Subcutaneous preadipocyte (primary cell): ENCODE measurements at places on chromosomes 5 and 9. TPM values are rescaled to one million over a fixed set of nuclear protein-coding genes. Genes with fewer than 3 reads are reported as not detected.

The RNF183 gene
- total RNA-seq: under 0.01 TPM in 1 of 2 replicates, not detected in the other

The SNX24 gene
- total RNA-seq: 16.9 and 19.7 TPM in 2 replicates

The ARHGEF39 gene
- 1.5 and 5.5 TPM in 2 replicates for total RNA-seq

The NR4A3 gene
- 0.20 and 0.37 TPM in 2 replicates for total RNA-seq

The KCNIP1 gene
- not detected in 2 replicates for total RNA-seq

The ENTPD8 gene
- not detected in 2 replicates for total RNA-seq

The F2RL2 gene
- 0.37 and 0.78 TPM in 2 replicates for total RNA-seq

The SHC3 gene
- 2.6 and 3.7 TPM in 2 replicates for total RNA-seq

The CEP120 gene
- 11.0 and 20.9 TPM in 2 replicates for total RNA-seq

The MUSK gene
- under 0.01 TPM in 1 of 2 replicates, not detected in the other for total RNA-seq

The TXNDC8 gene
- not detected in 2 replicates for total RNA-seq

The CAMK4 gene
- 5.3 and 5.5 TPM in 2 replicates for total RNA-seq

The TAF11L3 gene
- not detected in 2 replicates for total RNA-seq

The DEPDC1B gene
- total RNA-seq: 5.1 and 11.3 TPM in 2 replicates

The CTSV gene
- total RNA-seq: 0.20 TPM in 1 of 2 replicates, not detected in the other

The ANKRD31 gene
- total RNA-seq: under 0.01 and 0.20 TPM in 2 replicates

The STKLD1 gene
- under 0.01 and 1.4 TPM in 2 replicates for total RNA-seq

The OR1J2 gene
- 0.20 and 0.73 TPM in 2 replicates for total RNA-seq

The IL5 gene
- not detected in 2 replicates for total RNA-seq

The SHOC1 gene
- not detected in 2 replicates for total RNA-seq

The ANKDD1B gene
- total RNA-seq: 0.20 and 0.37 TPM in 2 replicates

The CRAT gene
- 67.1 and 81.9 TPM in 2 replicates for total RNA-seq

The SQSTM1 gene
- 538 and 581 TPM in 2 replicates for total RNA-seq

The BTNL3 gene
- total RNA-seq: not detected in 2 replicates

The SMARCA2 gene
- 55.3 and 60.3 TPM in 2 replicates for total RNA-seq

The PRRC1 gene
- 57.0 and 72.7 TPM in 2 replicates for total RNA-seq

The GABRA6 gene
- not detected in 2 replicates for total RNA-seq

The CSNK1A1 gene
- 306 and 337 TPM in 2 replicates for total RNA-seq
